ENCODE measurements at places on chromosomes 3 and 15.

DNA sequence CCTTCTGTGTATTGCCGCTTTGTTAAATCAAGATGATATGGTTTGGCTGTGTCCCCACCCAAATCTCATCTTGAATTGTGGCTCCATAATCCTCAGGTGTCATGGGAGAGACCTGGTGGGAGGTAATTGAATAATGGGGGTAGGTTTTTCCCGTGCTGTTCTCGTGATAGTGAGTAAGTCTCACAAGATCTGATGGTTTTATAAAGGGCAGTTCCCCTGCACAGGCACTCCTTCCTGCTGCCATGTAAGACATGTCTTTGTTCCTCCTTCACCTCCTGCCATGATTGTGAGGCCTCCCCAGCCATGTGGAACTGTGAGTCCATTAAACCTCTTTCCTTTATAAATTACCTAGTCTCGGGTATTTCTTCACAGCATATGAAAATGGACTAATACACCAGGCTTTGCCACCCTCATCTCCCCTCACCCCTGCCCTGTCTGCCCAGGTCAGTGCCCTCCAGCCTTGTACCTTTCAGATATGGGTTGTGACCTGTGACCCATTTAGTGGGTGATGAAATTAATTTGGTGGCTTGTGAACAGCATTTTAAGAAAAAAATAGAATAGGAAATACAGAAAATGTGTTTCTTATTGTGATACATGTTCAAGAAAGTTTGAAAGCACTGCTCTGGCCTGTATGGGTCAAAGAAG lies 56.1 kb upstream of the MCF2L2 start:
- DNase-seq = no peak

GRCh38 chr3:166446291-166446690 lies 609.1 kb upstream of the BCHE start:
- DNase-seq = no peak

DNA sequence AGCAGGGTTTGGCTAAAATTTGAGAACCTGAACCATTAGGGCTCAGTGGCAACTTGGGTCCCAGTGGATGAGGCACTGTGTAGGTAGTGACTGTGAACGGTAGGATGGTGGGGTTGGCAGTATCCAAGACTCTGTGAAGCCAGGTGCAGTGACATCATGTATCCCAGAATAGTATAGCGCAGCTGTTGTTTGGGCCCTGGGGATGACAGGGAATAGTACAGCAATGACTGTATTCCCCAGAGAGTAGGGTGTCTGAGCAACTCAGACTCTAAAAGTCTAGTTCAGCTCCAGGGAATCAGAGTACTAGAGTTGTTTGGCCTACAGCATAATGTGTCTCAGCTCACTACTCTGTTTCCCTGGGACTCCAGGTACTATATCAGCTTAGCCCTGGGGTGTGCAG lies 20.7 kb upstream of the PPP2R3A start:
- no peak for DNase-seq

- no peak for DNase-seq
Observed at GRCh38 chr3:158314426-158315357, 204.8 kb downstream of the RSRC1 start.

- DNase-seq = no peak
Observed at GRCh38 chr15:91660174-91660649, 193.3 kb upstream of the SLCO3A1 start.

- no peak for DNase-seq
Observed at GRCh38 chr3:114336122-114336697, 42.4 kb downstream of the TIGIT start.

DNA sequence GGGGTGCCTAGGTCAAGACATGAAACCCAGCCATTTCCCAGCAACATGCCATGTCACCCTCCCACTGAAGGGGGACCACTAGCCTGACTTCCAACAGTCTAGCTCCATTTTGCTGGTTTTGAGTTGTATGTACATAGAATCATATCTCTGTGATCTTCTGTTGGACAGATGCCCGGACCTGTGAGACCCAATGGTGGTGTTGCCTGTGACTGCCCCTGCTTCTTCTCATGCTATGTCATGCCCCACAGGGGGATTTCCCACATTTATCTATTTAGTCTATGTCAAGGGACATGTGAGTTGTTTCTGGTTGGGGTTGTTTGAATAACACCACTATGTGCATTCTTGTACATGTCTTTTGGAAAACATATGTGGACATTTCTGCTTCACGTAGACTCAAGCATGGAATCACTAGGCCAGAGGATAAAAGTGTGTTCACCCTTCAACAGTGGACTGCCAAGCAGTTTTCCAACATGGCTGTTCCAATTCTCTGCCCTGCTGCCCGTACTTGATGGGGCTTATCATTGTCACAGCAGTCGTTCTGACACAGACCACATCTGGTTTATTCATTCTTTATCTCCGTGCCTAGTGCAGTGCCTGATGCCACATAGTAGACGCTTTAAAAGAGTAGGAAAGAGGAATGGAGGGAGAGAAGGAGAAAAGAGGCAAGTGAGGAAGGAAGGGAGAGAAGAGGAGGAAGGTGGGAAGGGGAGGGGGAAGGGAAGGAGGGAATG lies 114.4 kb downstream of the TPRA1 start:
- no peak for DNase-seq

- no peak for DNase-seq
Observed at GRCh38 chr15:70318594-70319465, 221.1 kb upstream of the TLE3 start.

- DNase-seq = no peak
Observed at GRCh38 chr3:120048355-120049041, 45.7 kb downstream of the GSK3B start.

DNA sequence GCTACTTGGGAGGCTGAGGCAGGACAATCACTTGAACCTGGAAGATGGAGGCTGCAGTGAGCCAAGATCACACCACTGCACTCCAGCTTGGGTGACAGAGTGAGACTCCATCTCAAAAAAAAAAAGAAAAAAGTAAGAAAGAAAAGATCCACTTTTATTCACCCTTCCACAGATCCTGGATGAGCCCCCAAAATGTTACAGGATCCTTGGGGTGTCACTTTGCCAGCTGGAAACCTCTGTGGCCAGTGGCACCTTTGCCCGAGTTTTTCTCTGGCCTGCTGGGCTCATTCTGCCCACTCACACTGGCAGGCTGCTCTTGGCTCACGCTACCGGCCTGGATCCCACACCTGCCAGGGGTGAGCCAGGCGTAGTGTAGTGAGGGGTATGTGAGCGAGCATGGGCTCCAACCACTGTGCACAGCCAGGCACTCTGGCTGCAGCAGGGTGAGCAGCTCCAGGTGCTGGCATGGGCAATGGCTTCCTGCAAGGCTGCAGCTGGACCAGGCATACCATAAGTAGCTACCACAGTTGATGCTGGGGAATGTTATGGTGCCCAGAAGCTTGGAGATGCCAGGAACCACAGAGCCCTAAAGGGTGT lies 57.8 kb upstream of the C15orf39 start:
- no peak for DNase-seq

GRCh38 chr3:54564374-54564925 lies 363.4 kb downstream of the LRTM1 start:
- DNase-seq = no peak

DNA sequence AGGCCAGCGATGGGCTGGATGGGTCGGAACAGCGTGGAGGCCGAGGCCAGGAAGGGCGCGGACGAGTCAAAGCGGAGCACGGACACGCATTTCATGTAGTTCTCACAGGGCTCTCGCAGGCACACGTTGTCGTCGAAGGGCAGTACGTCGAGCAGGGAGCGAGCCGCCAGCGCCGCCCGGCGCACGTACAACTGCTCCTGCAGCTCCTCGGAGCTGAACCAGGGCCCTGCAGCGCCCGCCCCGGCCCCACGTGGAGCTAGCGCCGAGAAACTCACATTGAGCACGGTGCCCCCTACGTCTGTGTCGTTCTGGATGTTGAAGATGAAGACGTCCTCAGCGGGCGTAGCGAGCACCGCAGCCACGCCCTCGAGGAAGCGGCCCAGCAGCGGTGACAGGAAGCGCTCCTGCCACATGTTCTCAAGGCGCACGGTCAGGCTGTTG lies 5.8 kb downstream of the CELSR3 start:
- no peak for DNase-seq

- no peak for DNase-seq
Observed at GRCh38 chr3:52484680-52485461, 10.3 kb upstream of the STAB1 start.

GRCh38 chr3:196431181-196432136 lies 768 bp downstream of the UBXN7 start:
- peak; percentile 21 for DNase-seq

GRCh38 chr3:8765528-8765927 lies 3.9 kb downstream of the OXTR start:
- DNase-seq = no peak

DNA sequence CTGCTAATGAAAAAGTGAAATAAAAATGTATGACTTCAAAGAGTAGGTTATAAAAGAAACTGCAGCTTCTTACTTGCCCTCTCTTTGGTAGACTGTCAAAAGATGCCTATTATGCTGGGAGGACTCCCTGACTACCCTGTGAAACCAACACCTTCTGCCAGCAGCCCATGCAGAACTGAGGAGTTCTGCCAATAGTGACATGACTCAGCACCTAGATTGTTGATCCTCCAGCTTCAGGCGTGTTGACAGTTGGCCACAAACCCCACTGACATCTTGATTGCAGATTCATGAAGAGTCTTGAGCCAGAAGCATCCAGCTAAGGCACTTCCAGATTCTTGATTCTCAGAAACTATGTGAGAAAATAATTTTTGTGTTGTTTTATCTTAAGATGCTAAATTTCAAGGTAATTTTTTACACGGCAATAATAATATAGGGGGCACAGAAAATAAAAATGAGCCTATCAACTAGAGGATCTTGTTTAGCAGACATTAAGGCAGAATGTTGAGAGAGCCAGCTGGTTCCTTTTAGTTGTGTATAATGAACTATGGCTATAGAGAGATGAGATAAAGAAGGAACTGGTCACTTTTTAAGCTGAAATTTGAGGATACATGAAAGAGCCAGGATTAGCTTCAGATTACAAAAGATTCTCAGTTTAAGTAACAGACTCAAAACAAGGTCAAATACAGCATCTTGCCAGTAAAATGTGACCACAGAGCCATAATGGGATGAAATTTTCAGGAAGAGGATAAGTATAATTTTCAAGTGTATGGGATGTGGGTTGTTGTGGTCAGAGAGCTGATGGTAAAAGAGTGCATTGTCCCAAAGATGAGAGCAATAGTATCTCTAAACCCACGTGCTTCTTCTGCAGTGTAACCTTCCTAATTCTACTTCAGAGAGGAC lies 588.7 kb upstream of the CBLB start:
- DNase-seq = no peak

GRCh38 chr15:52224211-52224610 lies 33.0 kb upstream of the GNB5 start:
- DNase-seq = no peak

DNA sequence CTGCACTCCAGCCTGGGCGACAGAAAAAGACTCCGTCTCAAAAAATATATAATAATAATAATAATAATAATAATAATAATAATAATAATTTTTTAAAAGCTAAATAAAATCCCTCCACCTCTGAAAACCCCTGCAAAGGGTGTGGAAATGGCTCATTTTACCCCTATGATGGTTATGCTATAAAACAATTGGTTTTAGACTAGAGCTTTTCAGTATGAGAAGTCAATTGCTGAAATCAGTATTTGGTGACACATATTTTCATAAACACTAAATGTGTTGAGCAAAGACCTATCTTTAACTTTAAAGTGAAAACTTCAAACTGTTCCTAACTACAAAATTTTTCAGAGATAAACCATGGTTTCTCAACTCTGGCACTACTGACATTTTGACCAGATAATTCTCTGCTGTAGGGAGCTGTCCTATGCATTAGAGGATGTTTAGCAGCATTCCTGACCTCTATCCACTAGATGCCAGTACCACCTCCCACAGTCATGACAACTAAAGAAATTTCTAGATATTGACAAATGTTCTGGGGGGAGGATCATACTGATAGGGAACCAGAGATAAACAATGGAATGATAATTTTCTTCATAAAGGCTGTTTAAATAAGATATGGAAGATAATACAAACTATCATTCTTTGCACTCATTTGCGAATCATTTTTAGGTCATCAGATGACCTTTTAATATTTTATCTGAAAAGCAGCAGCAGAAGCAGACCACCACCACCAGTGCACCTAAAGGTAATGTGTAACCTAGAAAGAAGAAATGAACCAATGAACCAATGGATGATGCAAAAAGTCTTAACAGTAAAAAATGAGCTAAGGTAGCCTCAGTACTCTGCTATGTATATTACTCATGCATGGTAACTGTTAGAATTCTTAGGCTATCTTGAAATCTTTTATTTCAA lies 13.8 kb downstream of the PTPN9 start:
- DNase-seq = no peak

DNA sequence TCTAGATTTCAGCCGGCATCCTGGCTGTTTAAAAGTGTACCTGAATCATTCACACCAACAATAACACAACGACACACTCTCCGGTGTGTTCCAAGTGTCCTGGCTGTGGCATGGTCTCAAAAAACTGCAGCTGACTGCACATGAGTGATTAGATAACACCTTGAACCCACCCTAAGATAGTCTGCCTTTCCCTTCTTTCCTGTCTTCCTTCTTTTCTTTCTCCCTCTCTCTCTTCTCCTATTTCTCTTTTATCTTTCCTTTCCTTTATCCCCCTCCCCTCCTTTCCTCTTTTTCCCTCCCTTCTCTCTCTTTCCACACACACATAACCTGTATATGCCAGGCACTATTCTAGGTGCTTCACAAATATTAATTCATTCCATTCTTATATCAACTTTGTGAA lies 1.2 kb upstream of the FAH start:
- DNase-seq = no peak

- no peak for DNase-seq
Observed at GRCh38 chr3:184932777-184933176, 120.8 kb downstream of the VPS8 start.

- no peak for DNase-seq
Observed at GRCh38 chr3:32309654-32310242, 71.3 kb downstream of the CMTM8 start.

DNA sequence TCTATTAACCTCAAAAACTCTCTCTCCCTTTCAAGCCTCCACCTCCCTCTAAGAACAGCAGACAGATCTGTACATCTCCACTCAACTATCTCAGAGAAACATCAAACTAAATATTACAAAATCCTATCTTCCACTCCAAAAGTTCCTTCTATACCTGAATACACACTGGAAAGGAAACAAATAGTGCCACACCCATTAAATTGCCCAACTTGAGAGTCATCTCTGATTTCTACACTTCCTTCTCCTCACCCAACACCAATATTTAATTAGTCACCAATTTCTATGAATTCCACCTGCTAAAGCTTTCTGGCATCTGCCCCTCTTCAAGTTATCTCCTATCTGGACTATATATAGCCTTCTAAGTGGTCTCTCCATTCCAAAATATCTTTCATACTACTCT lies 65.8 kb downstream of the PEAK1 start:
- DNase-seq = no peak

DNA sequence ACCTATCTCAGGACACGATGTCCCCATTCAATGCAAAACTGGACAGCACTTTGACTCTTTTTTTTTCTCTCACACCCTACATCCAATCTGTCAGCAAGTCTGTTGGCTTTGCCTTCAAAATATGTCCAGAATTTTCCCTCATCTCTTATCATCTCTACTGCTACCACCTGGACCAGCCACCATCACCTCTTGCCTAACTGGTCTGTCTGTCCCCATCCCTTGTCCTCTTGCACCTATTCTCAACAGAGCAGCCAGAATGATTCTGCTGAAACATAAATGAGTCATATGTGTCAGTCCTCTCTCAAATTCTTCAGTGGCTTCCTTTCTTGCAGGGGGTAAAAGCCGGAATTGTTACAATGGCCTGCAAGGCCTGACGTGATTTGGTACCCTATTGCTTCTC lies 105.8 kb downstream of the CYP19A1 start:
- DNase-seq = no peak

Data from activated CD4-positive, CD25-positive, alpha-beta regulatory T cell (primary cell).